ENCODE measurements at places on chromosomes 3 and 15.

DNA sequence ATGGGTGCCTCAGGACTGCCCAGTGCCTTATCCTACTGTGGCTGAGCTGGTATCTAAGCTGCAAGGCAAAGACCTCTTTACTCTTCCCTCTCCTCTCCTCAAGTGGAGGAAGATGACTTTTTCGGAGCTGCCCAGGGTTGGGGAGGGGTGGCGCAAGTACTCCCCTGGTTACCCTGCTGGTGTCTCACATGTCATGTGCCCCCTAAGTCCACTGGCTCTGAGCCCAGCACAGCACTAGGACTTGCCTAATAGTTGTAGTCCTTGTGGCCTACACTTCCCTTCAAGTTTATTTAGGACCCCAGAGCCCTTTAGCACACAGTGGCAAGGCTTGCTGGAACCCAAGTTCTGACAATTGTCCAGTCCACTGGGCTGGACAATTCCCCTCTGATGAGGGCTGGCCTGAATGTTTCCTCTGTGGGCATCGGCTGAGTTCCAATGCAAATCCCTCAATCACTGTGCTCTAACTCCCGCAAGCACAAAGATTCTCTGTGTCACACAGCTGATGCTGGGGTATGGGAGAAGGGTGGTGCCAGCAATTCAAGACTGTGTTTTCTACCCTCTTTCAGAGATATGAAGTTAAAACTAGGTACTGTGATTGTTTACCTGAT, 60.4 kb downstream of the UQCC5 start:
- no peak for DNase-seq

- DNase-seq: peak; percentile 1
Measured at GRCh38 chr3:81302045-81302444, 459.4 kb downstream of the GBE1 start.

DNA sequence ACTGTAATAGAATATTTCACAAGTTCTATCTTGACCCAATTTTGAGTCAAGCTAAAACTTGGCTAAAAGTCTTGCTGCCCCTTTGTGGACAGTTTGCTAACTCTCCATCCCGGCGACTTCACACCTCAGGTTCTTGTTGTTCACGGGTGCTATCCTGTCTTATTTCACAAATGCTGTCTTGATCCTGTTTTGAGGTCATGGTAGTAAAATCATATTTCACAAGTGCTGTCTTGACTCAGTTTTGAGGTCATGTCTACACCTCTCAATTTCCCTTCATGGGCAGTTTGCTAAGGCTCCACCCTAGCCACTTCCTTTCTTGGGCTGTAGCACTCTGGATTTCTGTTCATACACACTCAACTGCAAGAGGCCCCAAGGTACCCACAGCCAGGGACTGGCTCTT, 45.0 kb upstream of the GK5 start:
- DNase-seq: peak; percentile 8

- no peak for DNase-seq
Measured at GRCh38 chr3:177263615-177264368, 66.5 kb upstream of the TBL1XR1 start.

DNA sequence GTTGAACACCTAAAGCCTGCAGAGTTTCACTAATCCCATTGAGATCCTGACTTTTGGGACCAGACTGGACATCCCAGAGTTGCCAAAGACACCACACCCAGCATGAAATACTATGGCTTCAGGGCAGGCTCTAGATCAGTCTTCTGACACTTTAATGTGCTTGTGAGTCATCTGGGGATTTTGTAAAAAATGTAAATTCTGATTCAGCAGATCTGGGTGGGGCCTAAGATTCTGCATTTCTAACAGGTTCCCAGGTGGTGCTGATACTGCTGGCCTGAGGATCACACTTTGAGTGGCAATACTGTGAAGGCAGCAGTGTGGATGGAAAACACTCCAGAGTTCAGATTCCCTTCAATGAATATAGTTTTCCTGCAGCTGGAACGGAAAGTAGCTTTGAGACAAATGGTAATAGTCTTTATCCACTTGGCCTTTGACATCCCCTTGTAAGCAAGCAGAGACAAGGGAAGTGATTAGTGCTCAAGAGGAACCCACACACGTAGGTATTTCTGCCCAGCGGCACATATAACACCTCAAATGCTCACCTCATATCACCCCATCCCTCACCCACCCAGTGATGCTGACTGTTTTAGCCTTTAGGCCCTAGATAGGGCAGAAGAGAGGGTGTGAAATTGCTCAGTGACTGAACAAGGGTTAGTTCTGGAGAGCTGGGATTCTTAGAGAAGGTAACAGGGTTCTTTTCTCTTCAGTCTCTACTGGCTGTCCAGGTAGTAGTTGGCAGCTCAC, 51.5 kb upstream of the GSK3B start:
- peak; percentile 20 for DNase-seq

DNA sequence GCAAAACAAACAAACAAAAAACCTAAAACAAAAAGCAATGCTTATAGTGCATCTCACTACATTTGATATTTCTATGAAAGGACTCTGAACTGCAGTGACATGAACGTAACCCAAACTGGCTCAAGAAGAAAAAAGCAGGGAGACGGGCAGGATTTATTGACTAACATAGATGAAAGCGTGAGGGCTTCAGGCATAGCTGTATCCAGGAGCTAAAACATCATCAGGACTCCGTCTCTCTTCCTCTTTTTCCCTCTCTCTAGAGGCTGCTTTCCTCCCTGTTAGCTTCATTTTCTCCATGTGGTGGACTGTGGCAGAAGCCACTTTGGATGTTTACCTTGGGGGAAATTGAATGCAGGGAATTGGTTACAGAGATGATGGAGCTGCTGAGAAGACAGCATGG, 418.2 kb upstream of the PROK2 start:
- no peak for DNase-seq

DNA sequence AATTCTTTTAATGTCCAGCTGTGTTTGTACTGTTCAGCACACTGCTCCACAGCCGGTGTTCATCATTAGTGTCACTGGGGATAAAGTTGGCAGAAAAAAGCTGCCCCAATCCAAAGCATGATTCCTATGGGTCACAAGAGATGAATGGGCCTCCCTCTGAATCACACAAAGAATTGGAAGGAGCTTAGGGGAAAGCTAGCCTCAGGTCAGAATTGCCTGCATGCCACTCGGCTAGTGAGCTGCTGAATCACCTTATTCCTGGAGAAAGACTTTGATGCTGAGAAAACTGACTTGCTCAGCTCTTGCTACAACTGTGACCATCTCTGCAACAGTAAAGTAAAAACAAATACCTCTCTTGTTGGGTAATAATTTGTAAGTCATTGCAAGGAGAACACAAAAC, 3.5 kb downstream of the CCK start:
- DNase-seq: no peak

- DNase-seq: no peak
Measured at GRCh38 chr3:108079877-108080276, 11.0 kb downstream of the CD47 start.

- no peak for DNase-seq
Measured at GRCh38 chr15:77461486-77461885, 40.8 kb downstream of the HMG20A start.

GRCh38 chr3:178271740-178272387, 264.4 kb upstream of the KCNMB2 start:
- DNase-seq: no peak

GRCh38 chr15:67068710-67069400, 3.5 kb downstream of the SMAD3 start:
- DNase-seq: no peak

DNA sequence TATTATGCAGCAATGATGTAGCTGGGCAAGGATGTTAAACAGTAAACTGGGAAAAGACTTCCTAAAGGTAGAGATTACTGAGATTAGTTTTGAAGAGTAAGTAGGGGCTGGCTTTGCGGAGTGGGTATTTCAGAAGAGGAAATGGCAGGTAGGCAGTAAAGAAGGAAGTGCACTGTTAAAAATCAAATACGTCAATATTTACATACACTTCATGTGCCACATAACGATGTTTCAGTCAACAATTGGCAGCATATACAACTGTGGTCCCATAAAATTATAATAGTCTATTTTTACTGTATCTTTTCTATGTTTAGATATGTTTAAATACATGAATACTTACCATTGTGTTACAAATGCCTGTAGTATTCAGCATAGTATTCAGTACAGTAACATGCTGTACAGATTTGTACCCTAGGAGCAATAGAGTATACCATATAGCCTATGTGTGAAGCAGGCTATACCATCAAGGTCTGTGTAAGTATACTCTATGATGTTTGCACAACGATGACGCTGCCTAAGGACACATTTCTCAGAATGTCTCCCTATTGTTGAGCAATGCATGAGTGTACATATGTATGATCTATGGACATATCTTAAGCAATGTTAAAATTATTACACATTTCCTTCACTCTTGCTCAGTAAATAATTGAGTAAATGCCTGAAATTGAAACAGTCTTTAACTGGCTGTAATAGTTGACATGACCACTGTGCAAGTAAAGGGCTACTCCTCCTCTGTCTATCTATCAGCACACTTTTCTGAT, 196.7 kb downstream of the ISL2 start:
- DNase-seq: no peak

GRCh38 chr15:53031469-53031868, 241.3 kb upstream of the ONECUT1 start:
- DNase-seq: no peak

- DNase-seq: no peak
Measured at GRCh38 chr3:172787746-172788145, 37.2 kb downstream of the ECT2 start.

- no peak for DNase-seq
Measured at GRCh38 chr15:25775317-25775912, 87.7 kb downstream of the ATP10A start.

Data from stimulated activated CD4-positive, alpha-beta T cell treated with anti-CD3 and anti-CD28 coated beads, Interleukin-1b, Interleukin-23, amount 100 ng/mL, for 48 hours (primary cell).